ENCODE measurements at places on chromosomes 7 and 10.

DNA sequence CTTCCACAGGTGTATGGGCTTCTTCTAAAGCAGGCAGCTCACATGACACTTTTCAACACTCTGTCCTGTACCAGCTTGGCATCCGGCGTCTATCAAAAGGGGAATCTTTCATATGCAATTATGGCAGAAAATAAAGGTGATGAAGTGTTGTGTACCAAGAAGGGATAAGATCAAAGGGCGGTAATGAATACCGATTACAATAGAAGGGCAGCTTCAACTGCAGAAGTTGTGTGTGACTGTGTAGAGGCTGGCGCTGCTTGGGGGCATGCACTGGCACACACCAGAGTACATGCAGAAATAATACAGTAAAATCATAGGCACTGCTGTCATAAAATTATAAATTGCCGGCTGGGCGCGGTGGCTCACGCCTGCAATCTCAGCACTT lies 744.7 kb downstream of the LRMDA start:
- no peak for DNase-seq

GRCh38 chr7:98878365-98879197 lies at the start of gene TRRAP:
Gene TRRAP (plus strand): TSS chr7:98878532. CDS start chr7:98881151, 2,619 bp downstream.
- peak; percentile 39 for DNase-seq

GRCh38 chr10:127215866-127216265 lies 19.5 kb upstream of the INSYN2A start:
- DNase-seq: no peak

GRCh38 chr10:93062514-93063143 lies 2.0 kb downstream of the CYP26C1 start:
- DNase-seq: no peak

GRCh38 chr10:132647424-132647823 lies 109.8 kb downstream of the INPP5A start:
- peak; percentile 21 for DNase-seq

GRCh38 chr10:129411772-129412171 lies 55.3 kb upstream of the MGMT start:
- no peak for DNase-seq

Measured in NCI-H187 (cell line).